ENCODE measurements at places on chromosomes 3 and 15.

DNA sequence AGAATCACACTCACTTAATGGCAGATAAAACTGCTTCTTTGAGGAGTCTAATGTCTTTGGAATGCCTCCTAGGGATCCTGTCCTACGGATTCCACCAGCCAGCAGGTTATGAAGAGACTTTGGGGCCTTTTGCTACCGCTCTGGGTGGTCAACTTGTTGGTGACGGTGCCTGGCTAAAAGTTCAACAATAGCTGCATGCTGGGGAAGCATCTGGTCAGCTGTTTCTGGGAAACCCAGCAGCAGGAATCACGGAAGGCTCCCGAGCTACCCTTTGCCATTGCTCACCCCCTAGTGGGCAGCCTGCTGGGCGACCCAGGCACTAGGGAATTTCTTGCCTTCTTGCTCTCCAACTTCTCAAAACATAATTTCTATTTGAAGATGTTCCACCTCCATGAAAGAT, 263.3 kb downstream of the NEK10 start:
- DNase-seq, result no peak

GRCh38 chr3:131503320-131503635, 507 bp upstream of the MRPL3 start:
- DNase-seq, result no peak

- DNase-seq, result no peak
These were observed 86.9 kb downstream of the SEMA5B start for GRCh38 chr3:122940628-122941086.

GRCh38 chr15:98724048-98724447, 75.7 kb downstream of the IGF1R start:
- DNase-seq, result no peak

DNA sequence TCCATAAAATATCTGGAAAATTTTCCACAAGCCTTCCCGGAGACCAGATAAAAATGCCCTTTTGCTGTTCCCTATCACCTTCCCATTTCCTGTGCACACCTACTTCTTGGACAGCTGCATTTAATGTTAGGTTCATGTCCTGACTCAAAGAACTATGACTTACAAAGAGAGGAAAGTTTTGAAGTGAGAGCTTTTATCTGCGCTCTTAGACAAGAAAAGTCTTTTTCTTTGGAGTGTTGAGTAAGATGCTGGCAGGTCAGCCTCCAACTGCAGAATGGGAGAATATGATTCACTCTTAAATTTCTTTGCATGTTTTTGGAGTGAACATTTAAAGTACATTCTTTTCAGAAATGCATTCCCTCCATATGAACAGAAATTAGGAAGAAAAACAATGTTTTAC, 147.3 kb upstream of the DPH6 start:
- DNase-seq, result no peak

- no peak for DNase-seq
These were observed 66.0 kb downstream of the FLNB start for GRCh38 chr3:58074116-58074715.

DNA sequence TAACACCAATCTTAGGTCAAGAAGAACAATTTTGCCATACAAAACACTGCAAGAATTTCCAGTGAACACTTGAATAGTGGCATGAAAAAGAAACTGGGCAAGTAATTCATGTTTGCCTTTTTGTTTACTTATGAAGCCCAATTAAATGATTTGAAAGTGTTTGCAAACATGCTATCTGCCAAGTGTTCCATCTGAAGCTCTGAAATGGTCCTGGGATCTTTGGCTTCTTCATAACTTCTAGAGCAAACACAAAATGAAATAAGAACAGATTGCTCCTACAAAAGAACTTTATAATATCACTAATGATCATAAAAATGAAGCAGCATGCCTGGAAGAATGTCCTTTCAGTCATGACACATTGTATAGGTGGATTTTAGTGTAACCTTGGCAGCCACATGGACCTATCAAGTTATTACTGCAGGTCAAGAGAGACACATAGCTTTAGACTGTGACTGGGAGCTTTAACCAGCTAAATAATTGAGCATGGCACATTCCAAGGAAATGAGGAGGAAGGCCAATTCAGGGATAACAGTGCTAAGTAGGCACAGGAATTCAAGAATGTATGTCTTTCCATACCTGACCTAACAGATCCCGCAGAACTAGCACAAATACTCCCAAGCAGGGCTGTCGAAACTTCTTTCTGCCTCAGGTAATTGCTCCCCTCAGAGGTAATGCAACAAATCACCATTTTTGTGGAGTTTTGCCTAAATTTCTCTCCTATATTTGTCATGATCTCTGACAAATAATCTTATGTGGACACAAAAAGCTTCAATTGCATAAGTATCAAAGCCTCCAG, 144.6 kb downstream of the DUT start:
- DNase-seq, result no peak

DNA sequence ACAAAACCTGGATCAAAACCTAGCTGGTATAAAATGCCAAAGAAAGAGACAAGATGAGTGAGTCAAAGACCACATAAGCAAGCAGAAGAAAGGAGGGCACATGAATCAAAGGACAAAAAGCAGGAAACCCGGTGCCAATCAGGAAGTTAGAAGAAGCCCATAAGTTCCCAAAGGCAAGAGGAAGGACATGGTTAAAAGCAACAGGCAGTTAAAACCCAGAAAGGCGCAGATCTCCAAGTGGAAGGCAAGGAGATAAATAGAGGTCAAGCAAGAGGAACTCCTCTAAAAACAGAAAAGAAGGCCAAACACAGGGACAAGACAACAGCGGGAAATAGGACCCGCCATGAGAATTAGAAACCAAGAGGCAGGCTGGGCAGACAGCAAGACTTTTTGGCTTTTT, 4.4 kb downstream of the TMOD2 start:
- DNase-seq, result no peak

DNA sequence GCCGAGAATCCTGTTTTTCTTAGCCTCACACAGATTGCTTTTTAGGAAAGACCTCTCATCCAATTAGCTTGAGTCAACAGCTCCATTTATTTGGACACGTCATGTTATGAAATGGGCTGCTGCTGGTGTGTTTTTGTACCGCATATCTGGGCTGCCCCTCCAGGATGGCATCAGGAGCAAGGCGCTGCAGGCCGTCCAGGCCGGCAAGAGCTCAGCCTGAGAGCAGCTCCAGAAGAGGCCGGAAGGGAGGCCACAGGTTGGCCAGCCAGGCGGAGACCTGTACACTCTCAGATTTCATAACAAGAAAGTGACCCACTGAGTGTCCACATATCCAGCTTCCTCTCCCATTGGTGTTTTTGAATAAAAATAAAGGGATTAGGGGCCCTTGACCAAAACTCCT, 28.3 kb downstream of the FOXL2NB start:
- DNase-seq, result no peak

DNA sequence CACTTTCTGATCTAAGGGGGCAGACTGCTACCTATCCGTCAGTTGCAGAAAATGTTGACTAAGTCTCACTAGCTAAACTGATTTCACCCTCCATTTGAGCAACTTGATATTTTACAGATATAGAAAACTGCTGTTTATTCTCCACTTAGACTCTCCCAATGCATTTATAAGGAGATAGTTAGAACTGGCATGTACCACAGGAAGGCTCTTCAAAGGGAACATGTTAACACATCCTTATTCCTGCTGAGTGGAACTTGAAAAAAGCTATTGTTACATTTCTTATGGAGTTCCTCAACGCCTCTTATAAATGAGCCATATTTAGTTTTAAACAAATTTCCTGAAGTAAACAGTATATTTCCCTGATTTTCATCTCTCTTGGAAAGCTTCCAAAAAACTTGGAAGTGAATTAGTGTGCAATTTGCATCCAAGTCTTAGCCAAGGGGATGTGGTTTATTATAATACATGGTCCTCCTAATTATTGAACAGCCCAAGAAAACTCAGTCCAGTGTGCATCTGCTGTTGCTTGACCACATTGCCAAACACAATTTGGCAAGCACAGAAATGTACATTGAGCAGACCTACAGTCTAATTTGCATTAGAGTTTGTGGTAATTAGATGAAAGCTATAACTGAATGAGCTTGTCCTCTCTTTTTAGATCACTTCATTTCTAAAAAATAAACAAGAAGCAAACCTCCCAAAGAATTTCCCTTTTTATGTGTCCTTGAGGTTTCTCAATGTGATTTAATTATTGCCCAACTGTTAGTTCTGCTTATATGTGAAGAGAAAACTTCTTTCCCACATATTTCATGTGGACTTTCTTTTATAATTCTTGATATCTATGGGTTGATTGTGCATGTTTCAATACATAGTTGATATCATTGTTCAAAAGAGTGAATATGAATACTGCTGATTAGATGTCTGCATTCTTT, 72.6 kb upstream of the DPH6 start:
- no peak for DNase-seq

GRCh38 chr3:101069901-101070798, 76.9 kb upstream of the ABI3BP start:
- DNase-seq, result peak; percentile 52

- no peak for DNase-seq
These were observed 31.2 kb downstream of the PRR23E start for GRCh38 chr3:127224118-127224517.

DNA sequence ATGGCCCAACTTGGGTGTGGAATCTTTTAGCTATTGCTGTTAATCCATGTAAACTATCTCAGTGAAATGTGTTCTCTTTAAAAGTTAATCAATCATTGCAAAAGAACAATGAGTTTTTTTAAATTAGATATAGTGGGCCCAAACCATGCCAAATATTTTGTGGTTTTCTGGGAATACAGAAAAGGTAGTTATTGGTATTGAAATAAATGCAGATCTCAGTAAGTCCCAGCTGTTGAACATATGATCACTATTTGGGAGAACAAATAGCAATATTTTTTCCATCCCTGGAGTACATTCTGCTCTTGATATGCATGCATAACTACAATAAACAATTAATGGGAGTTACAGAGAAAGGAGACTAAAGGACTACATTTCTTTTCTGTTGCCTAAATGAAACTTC, 36.0 kb upstream of the LEKR1 start:
- DNase-seq, result no peak

- no peak for DNase-seq
These were observed 25.0 kb downstream of the LIPH start for GRCh38 chr3:185527364-185527763.

GRCh38 chr15:100206643-100207042, 135.1 kb downstream of the ADAMTS17 start:
- no peak for DNase-seq

- no peak for DNase-seq
These were observed 324.0 kb upstream of the TBL1XR1 start for GRCh38 chr3:177521305-177521704.

GRCh38 chr3:14358426-14359211, 43.8 kb upstream of the SLC6A6 start:
- DNase-seq, result no peak

- DNase-seq, result no peak
These were observed 22.6 kb upstream of the MTMR10 start for GRCh38 chr15:31013863-31014607.

GRCh38 chr3:51930439-51930838, 11.3 kb downstream of the RRP9 start:
- no peak for DNase-seq
